ENCODE measurements at places on chromosomes 3 and 15. TPM values are rescaled to one million over a fixed set of nuclear protein-coding genes. Genes with fewer than 3 reads are reported as not detected.

The TM4SF18 gene
- 5.6 TPM for total RNA-seq

GRCh38 chr3:144165482-144165881 is 193.9 kb downstream of the DIPK2A start:
- no peaks in the 10 kb centered on the region for H3K36me3 ChIP-seq
- no peak overlapping the region for H3K27ac ChIP-seq
- H3K27me3 ChIP-seq = no peaks in the 10 kb centered on the region
- DNase-seq = no peak

DNA sequence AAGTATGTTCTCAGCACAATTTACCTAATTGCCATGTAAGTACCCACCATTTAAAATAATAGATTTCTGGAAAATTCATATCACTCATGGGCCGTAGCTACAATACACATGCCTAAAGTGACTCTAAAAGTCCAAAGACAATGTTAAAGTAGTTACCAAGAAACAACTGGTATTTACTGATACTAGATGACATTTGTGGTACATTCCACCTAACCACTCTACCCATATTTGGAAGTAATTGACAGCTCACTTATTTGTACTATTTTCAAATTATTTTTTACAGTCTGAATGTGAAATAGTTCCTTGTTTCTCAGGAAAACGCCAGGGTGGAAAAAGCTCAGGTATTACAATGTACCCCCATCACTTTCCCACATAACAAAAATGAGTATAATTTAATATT is 573.0 kb downstream of the MECOM start:
- H3K4me1 ChIP-seq = peaks cover 12% of the 10 kb centered on the region
- H3K4me3 ChIP-seq = no peak overlapping the region
- H3K36me3 ChIP-seq = peaks cover 4% of the 10 kb centered on the region
- peak; percentile 70 for DNase-seq

GRCh38 chr3:141288336-141288990 is 56.8 kb downstream of the PXYLP1 start:
- DNase-seq = no peak
- H3K27me3 ChIP-seq = no peaks in the 10 kb centered on the region
- H3K4me3 ChIP-seq = no peak overlapping the region
- no peak overlapping the region for H3K27ac ChIP-seq
- H3K36me3 ChIP-seq = no peaks in the 10 kb centered on the region
- no peaks in the 10 kb centered on the region for H3K4me1 ChIP-seq
